Foreskin melanocyte (primary cell): ENCODE measurements at places on chromosomes 1 and 21.
A peak's percentile ranks its signal among the peaks of the same experiment; 100 is the strongest.

- DNase-seq = peak; percentile 37
Measured at GRCh38 chr1:117312453-117313138, 54.7 kb upstream of the MAN1A2 start.

GRCh38 chr21:27820342-27820741, 853.5 kb upstream of the ADAMTS5 start:
- DNase-seq = no peak

- no peak for DNase-seq
Measured at GRCh38 chr1:147851149-147851548, 51.4 kb upstream of the GJA8 start.

DNA sequence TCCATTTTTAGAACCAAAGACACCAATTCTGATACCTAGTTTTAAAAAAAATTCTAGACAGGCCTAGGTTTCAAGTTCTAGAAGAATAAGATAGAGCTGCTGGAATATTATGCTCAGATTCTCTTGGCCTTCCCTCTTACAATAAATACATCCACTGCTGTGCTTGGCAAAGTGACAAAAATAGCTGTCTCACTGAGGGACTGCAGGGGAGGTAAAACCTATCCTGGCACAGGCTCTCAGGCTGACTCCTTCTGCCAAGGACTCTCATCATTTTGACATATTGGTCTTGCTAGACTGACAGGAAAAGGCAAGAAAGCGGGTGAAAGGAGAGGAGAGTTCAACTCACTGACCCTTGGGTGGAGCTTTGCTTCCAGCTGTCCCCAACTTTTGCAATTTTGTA, 197.0 kb upstream of the LHX8 start:
- no peak for DNase-seq

- no peak for DNase-seq
Measured at GRCh38 chr21:25581582-25581981, 25.7 kb downstream of the MRPL39 start.

DNA sequence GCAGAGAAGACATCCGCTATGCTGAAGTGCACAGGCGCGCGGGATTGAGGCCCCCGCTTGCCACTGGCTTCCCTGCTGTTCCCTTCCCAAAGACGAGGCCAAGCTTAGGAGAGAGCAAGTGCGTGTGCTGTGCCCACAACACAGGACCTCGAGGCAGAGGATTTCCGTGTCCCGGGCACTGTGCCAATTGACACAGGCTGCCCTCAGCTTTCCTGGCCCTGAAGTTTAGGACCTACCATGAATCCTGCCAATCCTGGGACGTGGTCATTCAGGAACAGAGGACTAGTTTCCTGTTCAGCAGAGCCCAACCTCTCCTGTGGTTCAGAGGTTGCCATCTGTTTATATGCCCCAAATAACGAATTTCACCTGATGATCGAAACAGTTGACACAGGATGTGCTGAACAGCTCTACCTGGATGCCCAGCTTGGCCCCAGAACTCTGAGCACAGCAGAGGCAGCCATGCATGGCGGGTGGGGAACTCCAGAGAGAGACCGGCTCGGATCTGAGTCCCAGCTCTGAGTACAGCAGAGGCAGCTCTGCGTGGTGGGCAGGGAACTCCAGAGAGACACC, 22.0 kb downstream of the SLC37A1 start:
- DNase-seq = no peak

DNA sequence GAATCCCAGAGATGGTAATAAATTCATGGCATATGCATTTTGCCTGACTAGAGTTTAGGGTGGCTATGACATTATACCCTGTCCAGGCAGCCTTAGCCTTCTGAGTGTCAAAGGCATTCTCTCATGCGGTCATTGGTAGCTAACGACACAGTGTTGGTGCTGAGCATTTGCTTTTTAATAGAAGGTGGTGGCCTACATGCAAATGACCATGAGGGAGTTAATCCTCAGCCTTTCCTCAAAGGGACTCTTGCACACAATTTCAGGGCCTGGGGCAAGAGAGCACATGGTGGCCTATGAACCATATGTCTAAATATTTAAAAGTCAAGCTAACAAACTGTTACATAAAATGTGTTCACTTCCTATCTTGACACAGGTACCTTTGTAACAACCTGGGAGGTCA, 30.9 kb upstream of the KCNA10 start:
- no peak for DNase-seq

DNA sequence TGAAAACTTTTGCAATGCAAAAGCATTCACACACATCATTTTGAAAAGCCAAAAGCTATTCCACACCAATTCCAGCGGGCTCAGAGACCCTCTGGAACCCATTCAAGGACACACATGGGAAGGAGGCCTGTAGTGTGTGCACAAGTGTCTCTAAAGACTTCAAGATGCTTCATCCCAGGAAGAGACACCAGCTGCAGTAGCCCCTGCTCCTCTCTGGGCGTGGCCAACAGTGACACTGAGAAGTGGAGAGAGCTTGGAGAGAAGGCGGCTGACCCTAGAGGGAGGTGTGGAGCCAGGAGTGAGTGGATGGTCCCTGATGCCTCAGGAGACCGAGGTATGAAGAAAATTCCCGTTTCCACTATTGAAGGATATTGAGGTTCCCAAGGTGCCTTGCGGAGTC, 14.9 kb upstream of the TNNI1 start:
- no peak for DNase-seq

DNA sequence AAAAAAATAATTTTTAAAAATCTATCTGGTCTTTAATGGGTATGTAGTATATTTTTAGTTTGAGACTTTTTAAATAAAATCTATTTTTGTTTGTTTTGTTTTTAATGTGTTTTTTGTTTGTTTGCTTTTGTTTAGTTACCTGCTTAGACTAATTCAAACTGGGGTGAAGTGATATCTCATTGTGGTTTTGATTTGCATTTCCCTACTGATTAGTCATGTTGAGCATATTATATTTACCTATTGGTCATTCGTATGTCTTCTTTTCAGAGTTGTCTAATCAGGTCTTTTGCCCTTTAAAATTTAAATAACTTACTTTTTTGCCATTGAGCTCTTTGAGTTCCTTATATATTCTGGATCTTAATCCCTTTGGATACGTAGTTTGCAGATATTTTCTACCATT, 20.3 kb downstream of the CD1B start:
- DNase-seq = no peak

DNA sequence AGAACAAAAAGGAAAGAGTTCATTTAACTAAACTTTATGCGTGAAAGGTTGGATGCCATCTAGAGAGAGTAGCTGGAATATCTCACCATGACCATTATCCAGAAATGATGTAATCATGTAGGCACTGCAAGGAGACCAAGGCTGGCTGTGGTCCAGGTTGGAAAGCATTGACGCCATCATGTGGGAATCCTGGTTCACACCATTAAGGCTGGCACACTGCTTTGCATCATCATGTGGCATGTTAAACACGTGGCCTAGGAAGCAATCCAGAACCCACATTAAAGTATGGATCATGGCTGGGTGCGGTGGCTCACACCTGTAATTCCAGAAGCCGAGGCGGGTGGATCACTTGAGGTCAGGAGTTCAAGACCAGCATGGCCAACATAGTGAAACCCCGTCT, 4.3 kb downstream of the ADAMTS1 start:
- no peak for DNase-seq

- DNase-seq = no peak
Measured at GRCh38 chr1:70143048-70143659, 62.2 kb downstream of the LRRC40 start.

DNA sequence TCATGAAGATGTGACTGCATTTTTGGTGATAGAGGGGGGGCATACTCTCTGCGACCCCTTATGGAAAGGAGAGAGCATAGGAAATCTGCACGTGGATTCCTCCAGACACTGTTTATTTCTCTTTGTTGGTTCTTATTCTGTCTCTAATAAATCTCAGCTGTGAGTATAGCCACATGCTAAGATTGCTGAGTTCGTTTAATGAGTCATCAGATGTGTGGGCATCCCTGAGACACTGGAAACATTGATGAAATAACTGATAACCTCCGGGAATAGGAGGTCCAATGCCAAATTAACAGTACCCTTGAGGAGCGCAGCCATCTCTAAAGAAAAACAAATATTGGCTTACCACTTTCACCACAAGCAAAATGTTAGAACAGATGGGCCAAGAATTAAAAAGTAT, 880.2 kb upstream of the NEGR1 start:
- peak; percentile 7 for DNase-seq

GRCh38 chr1:61121631-61122030, 39.3 kb downstream of the NFIA start:
- no peak for DNase-seq

DNA sequence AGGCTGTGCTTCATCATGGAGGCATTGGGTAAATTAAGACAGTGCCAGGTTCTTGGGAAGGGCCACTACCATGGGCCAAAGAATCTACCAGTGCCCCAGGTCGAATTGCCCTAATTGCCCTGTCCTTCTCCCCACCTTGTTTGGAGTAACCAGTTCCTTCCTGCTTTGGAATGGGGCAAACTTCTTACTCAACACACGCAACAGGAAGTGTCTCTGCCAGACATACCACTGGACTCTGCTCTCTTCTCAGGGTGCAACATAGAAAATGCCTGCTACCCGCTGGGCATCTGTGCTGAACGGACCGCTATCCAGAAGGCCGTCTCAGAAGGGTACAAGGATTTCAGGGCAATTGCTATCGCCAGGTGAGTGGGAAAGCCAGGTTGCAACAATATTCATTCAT, 15.8 kb downstream of the CDA start:
- DNase-seq = no peak

DNA sequence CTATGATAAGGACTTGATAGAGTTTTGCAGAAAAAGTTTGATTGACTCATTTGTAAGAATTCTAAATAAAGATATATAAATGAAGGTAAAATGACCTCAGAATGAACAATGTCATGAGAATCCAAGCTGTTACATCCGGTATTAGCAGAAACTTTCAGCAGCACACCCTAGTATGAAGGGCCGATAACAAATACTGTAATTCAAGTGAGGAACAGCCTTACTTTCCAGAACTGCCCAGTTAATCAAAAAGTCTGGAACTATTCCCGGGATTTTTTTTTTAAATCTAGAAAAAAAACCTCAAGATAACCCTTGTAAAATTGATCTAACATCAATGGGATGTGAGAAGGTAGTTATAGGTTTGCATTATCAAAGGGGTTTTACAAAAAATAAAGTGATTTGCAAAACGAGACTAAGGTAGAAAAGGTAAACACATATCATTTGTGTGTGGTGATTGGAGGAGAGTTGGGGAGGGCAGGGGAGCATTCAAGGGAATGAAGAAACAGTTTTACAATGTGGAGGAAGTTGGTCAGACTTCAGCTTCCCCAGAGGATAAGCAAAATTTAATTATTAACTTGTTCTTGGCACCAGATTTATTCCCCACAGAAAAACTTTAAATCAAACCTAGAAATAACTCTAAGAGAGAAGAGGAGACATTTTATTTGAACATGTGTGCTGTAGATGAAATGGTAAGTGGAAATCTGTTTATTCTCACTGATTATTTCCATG, 75.9 kb upstream of the VCAM1 start:
- no peak for DNase-seq

DNA sequence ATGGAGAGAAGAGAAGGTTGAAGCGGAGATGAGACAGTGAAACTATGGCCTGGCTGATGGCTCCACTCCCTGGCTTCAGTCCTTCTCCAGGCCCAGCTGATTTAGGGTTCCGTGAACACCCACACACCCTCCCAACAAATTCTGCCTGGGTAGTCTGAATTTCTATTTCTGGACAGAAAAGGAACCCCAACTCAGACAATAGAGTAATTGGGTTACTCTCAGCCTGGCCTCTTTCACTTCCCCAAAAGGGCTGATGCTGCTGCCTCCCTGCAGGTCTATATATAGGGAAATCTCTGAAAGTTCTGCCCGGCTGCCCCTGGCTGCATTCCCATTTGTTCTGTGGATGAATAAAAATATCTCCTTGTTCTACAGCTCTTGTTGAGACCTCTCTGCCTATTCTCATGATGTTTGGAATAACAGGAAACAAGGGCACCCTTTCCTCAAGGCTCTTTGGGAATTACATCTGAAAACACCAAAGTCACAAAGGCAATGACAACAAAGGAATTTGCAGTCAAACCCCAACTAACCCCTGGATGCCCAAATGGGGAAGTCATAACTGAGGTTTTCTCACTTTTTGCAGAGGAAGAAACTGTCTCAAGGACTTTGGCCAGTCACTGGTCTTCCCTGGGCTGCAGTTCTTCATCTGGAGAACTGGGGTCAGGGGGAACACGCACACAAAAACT, 11.4 kb upstream of the ZSCAN20 start:
- DNase-seq = peak; percentile 65

DNA sequence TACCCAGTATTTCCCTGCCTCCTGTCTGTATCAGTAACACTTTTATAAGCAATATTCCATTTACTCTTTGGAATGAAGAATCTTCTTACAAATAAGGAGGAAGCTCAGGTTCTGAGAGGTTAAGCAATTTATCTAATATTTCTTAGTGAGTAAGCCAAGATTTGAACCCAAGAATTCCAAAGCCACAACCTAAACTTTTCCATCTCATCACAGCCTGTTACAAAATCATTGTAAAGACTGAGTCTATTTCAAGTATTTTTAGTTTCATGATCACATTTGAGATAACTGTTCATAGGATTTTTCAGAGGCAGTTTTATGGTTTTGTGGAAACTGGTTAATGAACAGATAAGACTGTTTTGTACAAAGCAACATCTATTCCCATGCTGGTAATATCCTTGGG, 29.8 kb upstream of the HHAT start:
- DNase-seq = no peak

- DNase-seq = no peak
Measured at GRCh38 chr1:206430031-206430983, 40.0 kb upstream of the IKBKE start.

GRCh38 chr1:42937836-42938644, 20.6 kb downstream of the SLC2A1 start:
- DNase-seq = no peak

- peak; percentile 38 for DNase-seq
Measured at GRCh38 chr1:94025383-94026340, 95.3 kb downstream of the ABCA4 start.

GRCh38 chr1:228440761-228441500, 24.3 kb upstream of the TRIM17 start:
- no peak for DNase-seq

DNA sequence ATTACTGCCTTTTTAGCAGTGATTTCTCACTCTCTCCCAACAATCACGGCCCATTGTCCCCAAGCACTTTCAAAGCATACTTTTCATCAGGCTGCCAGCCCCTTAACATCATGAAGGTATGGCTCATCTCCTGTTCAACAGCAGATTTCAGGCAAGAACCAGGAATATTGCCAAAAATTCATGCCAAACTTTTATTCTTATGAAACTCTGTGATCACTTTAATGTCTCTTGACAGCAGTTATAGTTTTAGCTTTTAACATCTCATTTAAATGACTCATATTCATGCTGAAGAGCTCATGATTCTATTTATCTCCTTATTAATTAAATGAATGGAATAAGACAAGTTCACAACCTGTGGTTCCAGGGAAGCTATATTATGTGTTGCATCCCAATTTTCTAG, 235.1 kb downstream of the GRIK1 start:
- no peak for DNase-seq

- no peak for DNase-seq
Measured at GRCh38 chr1:11948822-11949458, 14.4 kb downstream of the PLOD1 start.

GRCh38 chr1:28782011-28782410, 30.0 kb upstream of the OPRD1 start:
- no peak for DNase-seq
